H7 (cell line): ENCODE measurements at places on chromosomes 11 and 22. TPM values are rescaled to one million over a fixed set of nuclear protein-coding genes. Genes with fewer than 3 reads are reported as not detected.
A peak's percentile ranks its signal among the peaks of the same experiment; 100 is the strongest.

DNA sequence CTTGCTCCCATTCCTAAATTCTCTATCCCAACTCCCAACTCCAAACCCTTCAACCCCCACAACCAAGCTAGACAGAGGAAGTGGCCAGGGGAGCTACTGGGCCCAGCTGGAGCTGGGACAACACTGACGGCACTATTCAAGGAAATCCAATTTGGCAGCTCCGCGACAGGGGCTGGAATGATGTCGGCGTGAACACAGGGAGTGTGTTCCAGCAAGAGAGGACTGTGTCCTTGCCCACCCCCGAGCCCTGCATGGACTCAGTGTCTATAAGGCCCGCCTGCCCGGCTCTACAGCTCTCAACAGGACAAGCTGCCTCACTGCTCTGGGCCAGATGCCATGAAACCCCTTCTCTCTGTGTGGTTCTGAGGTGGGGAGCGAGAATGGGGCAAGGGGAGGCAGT lies 11.3 kb downstream of the PCSK7 start:
- DNase-seq = no peak

GRCh38 chr11:122763108-122763507 lies 75.2 kb upstream of the CRTAM start:
- DNase-seq = no peak

- no peak for DNase-seq
Observed at GRCh38 chr11:103940551-103940950, 95.9 kb upstream of the DDI1 start.

GRCh38 chr22:49066619-49067018 lies 761.1 kb downstream of the BRD1 start:
- DNase-seq = no peak

DNA sequence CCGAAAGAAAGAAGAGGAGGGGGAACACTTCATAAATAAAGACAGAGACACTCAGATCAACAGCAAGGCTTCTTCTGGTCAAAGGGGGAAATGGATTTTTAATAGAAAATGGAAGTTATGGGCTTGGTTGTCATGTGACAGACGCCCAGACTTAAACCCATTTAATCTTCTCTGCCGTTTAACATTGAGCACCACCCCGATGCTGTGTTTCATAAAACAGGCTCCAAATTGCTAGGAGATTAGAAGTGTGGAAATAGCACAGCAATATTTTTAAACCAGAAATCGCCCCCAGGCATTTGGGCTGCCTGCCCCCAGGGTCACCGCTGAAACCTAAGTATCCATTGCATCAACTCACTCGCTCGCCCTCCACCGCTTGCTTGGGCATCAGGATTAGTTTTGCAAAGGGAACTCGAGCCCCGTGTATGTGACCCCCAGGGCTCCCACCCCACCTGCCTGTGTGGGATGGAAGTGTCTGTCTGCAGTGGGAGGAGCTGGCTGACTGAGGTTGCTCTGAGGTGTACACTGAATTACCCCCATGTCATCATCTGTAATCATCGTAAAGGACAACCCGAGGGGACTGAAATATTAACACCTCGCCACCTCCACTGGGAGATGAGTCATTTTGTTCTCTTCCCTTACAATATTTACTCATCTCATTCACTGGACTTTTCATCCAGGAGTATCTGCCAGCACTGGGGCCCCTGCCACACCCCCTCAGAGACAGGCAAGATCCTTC lies 10.7 kb downstream of the DSCAML1 start:
- no peak for DNase-seq

GRCh38 chr11:46865340-46865739 lies 19.3 kb upstream of the CKAP5 start:
- no peak for DNase-seq

Gene VPREB1
- not detected in 2 replicates for total RNA-seq

GRCh38 chr11:81644239-81644840 lies 1089.3 kb downstream of the FAM181B start:
- peak; percentile 17 for DNase-seq

Gene MMP8
- not detected in 2 replicates for total RNA-seq

Gene TBX10
- 0.07 TPM in 1 of 2 replicates, not detected in the other for total RNA-seq

DNA sequence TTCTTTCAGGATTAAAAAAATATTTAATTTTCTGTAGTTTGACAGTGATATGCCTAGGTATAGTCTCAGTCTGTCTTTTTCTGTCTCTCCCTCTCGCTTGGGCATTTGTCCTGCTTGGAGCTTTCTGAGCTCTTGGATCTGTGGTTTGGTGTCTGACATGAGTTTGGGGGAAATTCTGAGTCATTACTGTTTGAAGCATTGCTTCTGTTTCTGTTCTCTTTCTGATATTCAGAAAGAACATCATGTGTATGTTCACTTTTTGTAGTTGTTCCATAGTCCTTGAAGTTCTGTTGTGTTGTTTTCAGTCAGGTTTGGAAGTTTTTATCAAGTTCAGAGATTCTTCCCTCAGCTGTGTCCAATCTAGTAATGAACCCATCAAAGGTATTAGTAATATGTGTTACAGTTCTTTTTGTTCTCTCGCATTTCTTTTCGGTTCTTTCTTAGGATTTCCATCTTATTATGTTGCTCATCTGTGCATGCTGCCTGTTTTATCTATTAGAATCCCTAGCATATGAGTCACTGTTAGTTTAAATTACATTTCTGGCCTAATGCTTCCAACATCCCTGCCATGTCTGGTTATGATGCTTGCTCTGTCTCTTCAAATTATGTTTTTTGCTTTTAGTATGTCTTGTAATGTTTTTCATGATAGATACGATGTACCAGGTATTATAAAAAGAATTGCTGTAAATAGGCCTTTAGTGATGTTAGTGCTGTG lies 48.4 kb downstream of the DDX10 start:
- no peak for DNase-seq

Gene GP1BB
- total RNA-seq = 3.7 and 7.3 TPM in 2 replicates

GRCh38 chr11:7964873-7965272 lies 374 bp downstream of the NLRP10 start:
- no peak for DNase-seq

GRCh38 chr22:24175160-24175808 lies 6.0 kb upstream of the SUSD2 start:
- DNase-seq = peak; percentile 96

DNA sequence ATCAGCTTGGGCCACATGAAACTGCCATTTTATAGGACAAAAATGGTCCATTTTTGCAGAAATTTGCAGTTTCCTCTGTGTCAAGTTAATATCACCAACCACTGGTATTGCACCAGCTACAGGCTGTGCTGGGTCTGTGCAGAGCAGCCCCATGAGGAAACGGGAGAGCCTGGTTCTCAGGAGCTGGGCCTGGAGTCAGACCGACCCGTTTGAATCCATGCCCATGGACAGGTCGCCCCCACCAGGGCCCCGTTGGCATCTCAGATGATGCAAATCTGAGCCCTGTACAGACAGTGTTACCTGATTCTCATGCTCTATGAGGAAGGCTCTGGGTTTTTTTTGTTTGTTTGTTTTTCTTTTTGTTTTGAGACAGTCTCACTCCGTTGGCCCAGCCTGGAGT lies 9.8 kb upstream of the SEC14L6 start:
- DNase-seq = peak; percentile 69

DNA sequence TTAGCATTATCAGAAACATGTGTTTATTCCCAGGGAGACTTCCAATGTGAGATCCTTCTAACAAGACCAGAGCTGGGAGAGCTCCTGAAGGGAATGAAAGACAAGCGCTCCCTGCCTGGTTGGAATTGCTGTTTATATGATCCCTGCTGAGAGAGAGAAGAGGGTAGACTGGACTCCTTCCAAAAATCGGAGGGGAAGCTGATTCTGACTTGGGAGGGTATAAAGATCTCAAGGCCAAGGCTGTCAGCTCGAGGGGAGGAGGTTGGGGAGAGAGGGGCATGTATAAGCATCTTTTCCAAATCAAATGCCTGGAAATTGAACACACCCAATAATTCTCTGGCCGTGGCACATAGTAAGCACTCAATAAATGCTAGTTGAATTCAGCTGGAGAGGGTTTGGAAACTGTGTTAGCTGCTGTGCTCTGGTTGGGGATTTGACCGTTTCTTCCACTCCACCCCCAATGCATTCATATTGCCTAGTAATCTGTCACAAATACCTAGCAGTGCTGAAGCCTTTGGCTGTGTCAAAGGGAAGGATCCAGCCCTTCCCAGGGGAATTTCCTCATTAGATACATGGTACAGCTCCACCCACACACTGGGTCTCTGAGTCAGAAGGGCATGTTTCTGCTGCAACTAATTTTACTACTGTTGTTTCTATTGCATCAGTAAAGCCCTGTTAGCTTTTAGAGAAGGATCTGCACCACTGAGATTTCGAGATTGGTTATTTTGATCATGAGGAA lies 61.5 kb downstream of the CACNG2 start:
- DNase-seq = no peak

Gene TTLL8
- total RNA-seq = not detected in 2 replicates

DNA sequence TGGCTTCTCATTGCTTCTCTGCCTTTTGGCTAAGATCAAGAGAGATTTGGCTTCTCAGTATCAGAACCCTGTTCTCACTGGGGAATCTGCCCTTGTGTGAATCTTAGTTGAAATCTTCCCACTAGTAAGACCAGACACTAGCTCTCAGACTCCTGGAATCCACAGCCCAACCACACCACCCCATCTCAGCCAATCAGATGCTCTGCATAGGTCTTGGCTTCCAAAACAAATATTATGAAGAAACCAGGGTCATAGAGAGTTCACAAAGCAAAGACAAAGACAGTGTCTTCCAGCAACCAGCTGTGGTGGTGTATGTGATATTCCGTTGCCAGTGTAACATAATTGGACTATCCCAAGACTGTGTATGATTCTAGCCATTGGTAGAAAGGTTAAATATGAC lies 5.4 kb downstream of the OR8B12 start:
- no peak for DNase-seq

DNA sequence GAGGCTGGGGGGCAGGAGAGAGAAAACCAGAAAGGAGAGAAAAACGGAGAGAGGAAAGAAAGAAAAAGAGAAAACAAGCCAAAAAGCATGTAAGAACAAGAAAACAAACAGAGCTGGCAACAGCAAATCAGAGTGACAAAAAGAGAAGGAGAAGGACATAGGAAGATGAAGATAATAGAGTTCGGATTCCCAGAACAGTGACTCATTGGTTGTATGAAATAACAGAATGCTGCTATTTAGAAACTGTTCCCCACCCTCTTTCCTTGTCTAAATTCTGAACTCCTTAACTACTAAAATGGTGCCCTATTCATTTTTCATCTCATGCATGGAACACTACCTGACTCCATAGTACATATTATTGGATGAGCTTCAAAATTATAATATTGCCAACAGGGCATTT lies 317.4 kb downstream of the C11orf87 start:
- DNase-seq = no peak

Gene OR52M1
- total RNA-seq = not detected in 2 replicates

DNA sequence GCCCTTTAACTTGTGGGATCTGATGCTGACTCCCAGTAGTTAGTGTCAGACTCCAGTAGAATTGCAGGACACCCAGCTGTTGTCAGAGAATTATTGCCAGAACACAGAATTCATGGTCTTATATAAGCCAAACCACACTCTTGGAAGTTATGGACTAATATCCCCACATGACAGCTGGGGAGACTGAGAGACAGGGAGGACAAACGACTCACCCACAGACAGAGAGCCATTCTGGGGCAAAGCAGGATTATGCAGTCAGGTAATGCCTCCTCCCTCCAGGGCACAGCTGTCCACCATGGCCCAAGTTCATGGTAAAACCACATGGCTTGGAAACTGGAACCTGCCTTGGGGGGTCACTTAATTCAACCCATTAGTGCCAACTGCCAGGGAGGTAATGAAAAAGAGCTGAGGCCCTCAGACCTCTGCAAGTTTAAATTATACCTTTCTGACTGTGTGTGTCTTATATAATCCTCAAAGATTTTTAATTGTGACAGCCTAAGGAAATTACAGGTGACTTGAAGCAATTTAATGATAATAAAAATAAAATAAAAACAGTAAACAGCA lies 299.5 kb downstream of the BUD13 start:
- no peak for DNase-seq

DNA sequence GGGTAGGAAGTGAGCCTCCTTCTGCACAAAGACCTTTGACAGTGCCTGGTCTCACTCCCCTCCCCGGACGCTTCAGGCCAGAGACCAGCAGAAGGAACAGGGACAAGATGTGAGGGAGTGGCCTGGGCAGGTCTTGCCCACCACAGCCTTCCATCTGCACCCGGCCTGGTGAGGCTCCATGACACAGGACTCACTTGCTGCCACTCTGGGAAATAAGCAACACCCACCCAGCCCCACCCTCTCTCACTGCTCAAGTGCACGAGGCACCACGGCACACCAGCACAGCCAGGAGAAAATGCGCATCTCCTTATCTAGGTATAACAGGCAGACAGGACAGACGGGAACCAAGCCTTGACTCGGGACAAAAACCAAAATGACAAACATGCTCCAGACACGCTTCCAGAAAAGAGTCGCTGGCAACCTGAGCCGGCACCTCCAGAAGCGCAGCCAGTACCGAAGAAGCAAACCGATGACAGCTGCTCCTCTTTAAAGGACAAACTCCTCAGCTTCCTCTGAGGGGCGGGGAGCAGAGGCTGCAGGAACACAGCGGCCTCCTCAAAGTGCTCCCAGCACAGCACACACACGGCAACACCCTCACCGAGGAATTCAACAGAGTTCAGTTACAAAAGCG lies 41.7 kb downstream of the BRD1 start:
- DNase-seq = peak; percentile 52

DNA sequence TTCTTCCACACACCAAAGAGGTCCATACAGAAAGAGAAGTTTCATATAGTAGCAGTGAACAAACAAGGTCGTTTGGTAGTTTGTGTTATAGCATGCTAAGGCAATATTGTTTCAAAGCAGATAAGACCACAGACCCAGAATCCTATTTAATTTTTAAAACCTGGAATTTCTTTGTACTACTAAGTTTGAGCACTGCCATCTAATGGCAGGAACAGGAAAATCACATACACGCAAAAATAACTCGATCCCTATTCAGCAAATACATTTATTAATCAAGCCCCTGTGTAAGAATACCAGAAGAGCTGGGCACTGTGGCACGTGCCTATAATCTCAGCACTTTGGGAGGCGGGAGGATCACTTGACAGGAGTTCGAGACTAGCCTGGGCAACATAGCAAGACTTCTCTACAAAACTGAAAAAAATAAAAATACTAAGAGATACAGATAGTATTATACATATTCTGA lies 2.9 kb upstream of the BTBD10 start:
- DNase-seq = peak; percentile 32

- DNase-seq = no peak
Observed at GRCh38 chr11:83151274-83151977, 5.5 kb upstream of the PCF11 start.
